ENCODE measurements at places on chromosomes 16 and 17. TPM values are rescaled to one million over a fixed set of nuclear protein-coding genes. Genes with fewer than 3 reads are reported as not detected.

Gene PITPNC1
- 13.7 TPM for total RNA-seq

Gene TMEM88
- 3.8 TPM for total RNA-seq

Gene CCL3
- 2.0 TPM for total RNA-seq

Gene ADGRG1
- 111 TPM for total RNA-seq

Gene IRX3
- 0.20 TPM for total RNA-seq

Gene ACSM3
- total RNA-seq = 48.0 TPM

Gene SULT1A4
- 21.9 TPM for total RNA-seq

Gene SAT2
- total RNA-seq = 78.3 TPM

Gene KRT20
- 1,967 TPM for total RNA-seq

Gene CSNK2A2
- total RNA-seq = 47.5 TPM

Gene SOCS1
- total RNA-seq = 4.7 TPM

Gene ARHGDIG
- total RNA-seq = 6.5 TPM

Gene CCDC144A
- total RNA-seq = 3.4 TPM

Gene ABCC3
- total RNA-seq = 373 TPM

Gene IGF2BP1
- not detected for total RNA-seq

Gene IL17C
- not detected for total RNA-seq

Gene CDH1
- total RNA-seq = 770 TPM

Gene CDRT4
- 6.6 TPM for total RNA-seq

Gene IRX6
- 0.09 TPM for total RNA-seq

Gene CPHXL2
- total RNA-seq = not detected

Gene PYY
- total RNA-seq = 61.2 TPM

Gene SLC52A1
- 2.5 TPM for total RNA-seq

Gene SSTR5
- total RNA-seq = 0.25 TPM

Gene INCA1
- total RNA-seq = 1.9 TPM

Gene SLC47A1
- 1.2 TPM for total RNA-seq

Gene DOC2B
- 2.0 TPM for total RNA-seq

Gene SLC13A2
- total RNA-seq = 26.5 TPM

Gene KRTAP9-9
- total RNA-seq = not detected

Gene TP53TG3F
- total RNA-seq = not detected

Gene LHX1
- not detected for total RNA-seq

Gene CLEC19A
- not detected for total RNA-seq

Gene NT5M
- total RNA-seq = 1.6 TPM

Gene SMIM5
- total RNA-seq = 28.3 TPM

Gene NPTX1
- total RNA-seq = 9.8 TPM

Gene WBP2
- total RNA-seq = 105 TPM

Gene XYLT1
- 24.2 TPM for total RNA-seq

Gene KLHL10
- not detected for total RNA-seq

Gene KRT39
- not detected for total RNA-seq

Gene HBQ1
- not detected for total RNA-seq

Gene NDRG4
- 4.2 TPM for total RNA-seq

Gene DLX4
- 0.20 TPM for total RNA-seq

Gene GUCY2D
- total RNA-seq = not detected

Gene EXOC3L1
- total RNA-seq = 5.9 TPM

Gene TAC4
- total RNA-seq = not detected

Gene SCARF1
- 10.2 TPM for total RNA-seq

Gene CMTM2
- not detected for total RNA-seq

Gene INTS2
- total RNA-seq = 9.2 TPM
